ENCODE measurements at places on chromosomes 12 and 14.

GRCh38 chr14:77065851-77066577 lies 32.0 kb upstream of the CIPC start:
- DNase-seq, result no peak

- DNase-seq, result no peak
These were observed 91.9 kb downstream of the BICD1 start for GRCh38 chr12:32198555-32198954.

DNA sequence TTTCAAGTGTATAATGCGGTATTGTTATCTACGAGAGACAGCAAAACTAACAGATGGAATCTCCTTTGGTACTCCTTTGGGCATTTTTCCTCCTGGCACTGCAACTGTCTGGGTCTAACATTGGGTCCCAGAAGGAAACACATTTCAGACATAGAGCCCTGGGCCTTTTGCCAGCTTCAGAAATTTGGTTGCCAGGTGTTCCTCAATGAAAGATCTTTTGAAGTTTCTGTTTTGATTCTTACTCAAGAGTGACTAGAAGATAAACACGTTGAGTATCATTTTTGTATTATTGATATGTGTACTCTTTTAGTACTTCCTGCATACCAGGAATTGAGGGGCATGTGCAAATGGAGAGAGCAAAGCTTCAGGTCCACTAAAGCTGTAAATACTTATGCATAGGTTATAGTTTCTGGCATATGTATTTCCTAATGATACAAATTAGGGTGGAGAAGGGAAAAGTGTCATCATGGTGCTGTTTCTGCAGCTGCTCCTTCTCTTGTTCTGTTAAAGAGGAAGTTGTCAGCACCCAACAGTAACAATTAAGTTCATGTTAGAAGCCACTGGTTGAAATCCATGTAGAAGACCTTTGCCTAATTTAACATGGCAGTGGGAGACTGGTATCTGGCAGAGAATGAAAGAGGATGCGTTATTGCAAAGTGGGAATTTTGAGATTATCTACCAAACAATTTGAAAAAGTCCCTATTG lies 53.5 kb downstream of the SLC38A6 start:
- DNase-seq, result no peak

DNA sequence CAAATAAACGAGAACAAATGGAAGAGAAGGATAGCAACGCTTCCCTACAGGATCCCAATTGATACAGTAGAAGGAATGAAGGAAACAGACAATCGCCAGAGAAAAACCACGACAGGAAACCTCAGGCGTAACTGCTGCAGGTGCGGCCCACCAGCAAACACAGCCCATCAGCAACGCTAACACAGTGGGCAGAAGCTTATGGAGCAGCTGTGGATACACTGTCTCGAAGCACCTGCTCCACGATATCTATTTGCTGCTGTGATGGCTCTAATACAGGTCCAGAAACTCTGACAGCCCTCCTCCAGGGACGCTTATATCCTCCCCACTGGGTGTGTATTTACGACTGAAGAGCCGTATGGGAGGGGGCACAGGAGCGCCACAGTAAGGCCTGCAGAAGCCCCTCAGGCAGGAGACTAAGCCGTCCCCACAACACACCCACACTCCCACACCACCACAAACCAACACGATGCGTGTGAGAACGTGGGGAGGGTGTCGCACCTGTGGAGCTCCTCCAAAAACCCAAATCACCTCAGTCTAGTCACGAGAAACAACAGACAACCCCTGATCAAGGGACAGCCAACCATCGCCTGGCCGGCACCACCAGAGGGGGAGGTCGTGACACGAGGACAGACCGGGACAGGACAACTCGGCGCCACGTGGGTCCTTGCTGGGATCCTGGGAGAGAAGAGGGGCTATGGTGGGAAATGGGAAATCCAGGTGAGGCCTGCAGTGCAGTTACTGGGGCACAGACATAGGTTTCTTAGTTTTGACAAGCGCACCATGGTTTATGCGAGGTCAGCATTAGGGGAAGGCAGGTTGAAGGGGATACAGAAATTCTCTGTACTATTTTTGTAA lies 24.0 kb downstream of the POLE start:
- no peak for DNase-seq

DNA sequence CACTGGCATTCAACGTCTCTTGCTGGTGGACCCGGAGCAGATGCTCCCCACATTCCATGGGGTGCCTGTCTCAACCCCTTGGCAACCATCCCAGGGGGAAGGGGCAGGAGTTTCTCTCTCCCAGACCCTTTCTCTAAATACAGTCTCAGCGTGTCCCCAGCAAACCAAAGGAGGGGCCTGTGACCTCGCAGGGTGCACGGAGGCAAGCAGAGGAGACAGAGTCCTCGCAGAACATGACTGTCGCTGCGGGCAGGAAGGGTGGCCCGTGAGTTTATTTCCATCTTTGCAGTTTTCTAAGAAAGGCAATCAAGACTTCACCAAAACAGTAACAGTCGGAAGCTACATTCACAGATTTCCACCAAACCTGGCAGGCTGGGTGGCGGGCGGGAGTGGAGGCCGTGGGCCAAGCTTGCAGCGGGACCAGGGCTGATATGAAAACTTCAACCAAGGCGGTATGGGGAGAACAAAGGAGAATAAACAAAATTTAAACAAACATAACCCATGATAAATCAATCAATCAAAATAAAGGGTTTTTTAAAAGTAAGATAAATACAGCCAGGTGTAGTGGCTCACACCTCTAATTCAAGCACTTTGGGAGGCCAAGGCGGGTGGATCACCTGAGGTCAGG lies 18.6 kb downstream of the BRF1 start:
- no peak for DNase-seq

DNA sequence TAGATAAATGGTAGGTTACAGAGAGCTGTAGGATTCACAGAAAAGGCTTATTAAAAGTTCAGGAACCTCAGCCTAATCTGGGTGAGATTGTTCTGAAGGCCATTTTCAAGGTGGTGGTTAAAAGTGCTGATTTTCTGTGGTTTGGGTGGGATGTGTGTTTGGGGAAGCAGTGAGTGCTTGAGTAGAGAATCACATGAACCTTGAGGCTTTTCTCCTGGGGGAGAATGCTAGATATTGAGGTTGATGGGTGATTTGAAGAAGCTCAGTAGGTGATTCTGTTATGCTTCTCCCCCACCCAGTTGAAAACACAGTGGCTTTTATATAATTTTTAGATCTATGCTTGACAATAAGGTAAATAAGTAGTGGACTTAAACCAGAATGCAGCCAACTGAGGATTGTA lies 420.9 kb downstream of the PCNX1 start:
- DNase-seq, result no peak

- DNase-seq, result no peak
These were observed 21.0 kb downstream of the RPGRIP1 start for GRCh38 chr14:21300892-21301291.

DNA sequence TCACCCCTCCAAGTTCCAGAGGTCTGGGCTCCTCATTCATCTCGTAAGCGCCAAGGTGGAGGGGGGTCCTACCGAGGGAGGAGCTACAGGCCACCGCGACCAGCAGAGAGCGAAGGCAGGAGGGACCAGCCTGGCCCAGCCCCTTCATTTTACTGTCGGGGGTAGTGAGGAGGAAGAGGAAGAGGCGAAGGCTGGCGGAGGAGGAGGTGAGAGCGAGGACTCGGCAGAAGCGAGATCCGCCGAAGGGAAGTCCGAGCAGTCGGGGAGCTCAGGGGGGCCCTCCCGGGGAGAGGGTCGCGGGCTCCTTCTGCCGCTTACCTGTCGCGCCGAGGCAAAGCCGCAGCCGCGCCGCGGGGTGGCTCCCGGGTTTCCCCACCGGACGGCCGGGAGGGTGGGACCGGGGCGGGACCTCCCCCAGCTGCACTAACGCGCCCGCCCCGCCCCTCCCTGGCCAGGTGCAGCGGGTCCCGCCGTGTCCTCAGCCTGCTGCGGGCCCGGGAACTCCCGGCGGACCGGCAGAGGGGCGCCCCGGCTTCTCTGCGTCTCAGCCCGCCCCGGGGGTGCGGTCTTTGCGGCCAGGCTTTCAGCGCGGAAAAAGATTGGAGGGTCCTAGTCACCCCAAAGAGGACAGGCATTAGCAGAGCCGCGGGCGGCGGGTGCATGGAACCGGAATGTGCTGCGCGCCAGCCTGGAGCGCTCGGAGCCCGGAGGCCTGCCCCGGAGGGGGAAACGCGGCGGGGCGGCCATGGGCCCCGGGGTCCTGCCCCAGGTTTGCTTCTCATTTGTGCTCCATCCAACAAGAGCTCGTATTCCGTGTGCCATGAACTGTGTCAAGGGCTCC lies at the start of gene GALNT6:
TSS of gene GALNT6 (minus strand) at position 124 of the 841 bp plus-strand sequence. CDS start 11,625 bp downstream, outside the sequence.
- DNase-seq, result peak; percentile 67

DNA sequence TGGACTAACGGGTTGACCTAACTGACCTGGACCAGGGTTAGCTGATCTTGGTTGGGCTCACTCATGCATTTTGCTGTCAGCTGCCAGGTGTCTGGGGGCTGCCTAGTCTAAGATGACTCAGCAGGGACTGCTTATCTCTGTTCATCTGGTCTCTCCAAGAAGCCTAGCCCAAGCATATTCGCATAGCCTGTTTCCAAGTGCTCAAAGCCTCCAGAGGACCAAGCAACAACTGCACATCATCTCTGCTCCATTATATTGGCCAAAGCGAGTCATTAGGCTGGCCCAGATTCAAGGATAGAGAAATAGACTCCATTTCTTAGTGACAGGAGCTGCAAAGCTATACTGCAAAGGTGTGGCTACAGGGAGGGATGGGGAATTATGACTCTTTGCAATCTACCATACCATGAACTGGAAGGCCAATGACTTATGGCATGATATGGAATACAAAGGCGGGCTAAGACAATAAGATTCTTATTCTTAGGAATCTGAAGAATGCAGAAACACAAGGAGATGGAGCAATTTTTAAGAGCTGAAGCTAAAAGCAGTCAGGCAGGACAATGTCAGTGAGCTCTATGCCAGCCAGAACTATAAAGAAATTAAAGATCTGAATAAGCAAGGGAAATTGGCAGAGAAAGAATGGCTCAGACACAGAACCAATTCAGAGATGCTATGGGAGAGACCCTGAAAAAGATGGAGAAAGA lies 194.6 kb upstream of the FSCB start:
- no peak for DNase-seq

GRCh38 chr14:21382095-21382494 lies 1.7 kb downstream of the SUPT16H start:
- no peak for DNase-seq

DNA sequence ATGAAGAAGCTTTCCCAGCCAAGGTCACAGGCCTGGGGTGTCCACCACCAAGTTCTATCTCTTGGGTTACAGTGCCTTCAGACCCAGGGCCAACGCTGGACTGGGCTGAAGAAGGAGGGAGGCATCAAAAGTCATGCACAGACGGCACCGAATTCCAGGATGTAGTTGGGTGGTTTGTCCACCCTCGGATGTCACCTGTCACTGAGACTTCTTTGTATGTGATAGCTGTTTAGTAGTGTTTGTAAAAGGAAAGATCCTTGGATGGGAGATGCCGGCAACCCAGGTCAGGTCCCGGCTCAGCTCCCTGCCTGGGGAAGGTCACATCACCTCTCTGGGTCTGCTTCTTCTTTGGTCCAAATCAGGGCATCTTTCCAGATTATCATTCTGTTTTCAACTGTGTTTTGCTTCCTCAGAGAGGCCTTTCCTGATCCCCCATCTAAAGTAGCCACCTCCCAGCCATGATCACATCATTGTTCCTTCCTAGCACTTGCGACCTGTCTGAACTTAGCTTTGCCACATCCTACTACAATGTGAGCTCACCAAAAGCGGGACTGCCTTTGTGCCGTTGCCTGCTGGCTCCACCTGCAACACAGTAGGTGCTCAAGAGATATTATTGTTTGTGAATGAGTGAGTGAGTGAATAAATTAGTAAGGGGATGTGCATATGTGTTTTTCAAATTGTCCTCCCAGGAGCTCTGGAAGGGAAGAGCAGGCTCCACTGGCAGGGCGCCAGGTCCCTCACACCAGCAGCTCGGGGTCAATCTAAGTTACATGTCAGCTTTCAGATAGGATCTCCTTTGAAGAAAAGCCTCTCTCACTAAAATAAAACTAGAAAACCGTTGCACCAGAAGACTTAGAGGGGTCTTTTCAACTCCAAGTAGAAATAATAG lies 2.1 kb downstream of the TSPAN11 start:
- DNase-seq, result no peak

DNA sequence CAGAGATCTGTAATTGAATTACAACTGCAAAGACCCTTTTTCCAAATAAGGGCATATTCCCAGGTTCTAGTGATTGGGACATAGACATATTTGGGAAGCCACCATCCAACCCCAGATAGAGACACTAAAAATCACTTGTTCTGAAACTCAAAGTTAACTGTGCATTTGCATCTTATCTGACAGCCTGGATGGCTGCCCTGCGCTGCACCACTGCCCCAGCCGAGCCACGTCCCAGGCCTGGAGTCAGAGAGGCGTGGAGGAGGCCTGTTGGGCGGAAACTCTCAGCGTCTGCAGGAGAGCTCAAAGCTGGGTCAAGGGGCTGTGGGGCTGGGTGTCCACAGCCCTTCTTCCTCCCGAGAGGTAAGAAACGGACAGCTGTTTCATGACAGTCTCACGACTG lies 124.4 kb downstream of the RIMBP2 start:
- DNase-seq, result no peak

- no peak for DNase-seq
These were observed 24.3 kb downstream of the UBR7 start for GRCh38 chr14:93231129-93231979.

DNA sequence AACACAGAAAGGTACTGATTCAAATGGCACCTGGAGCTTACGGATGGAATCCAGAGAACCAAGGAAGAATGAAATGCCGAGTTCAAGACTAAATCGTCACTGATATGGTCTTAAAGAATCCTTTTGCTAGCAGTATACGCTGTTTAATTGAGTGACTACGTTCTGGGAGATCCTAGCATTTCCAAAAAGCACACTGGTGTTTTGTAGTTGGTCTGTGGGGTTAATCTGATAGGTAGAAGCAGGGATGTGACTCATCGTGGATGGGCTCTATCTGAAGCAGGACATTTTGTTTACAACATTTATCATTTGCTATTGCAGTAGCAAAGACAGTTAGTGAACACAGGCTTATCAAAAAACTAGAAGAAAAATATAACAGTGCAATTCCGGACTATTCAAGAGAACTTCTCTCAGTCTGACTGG lies 169.2 kb upstream of the HMGA2 start:
- DNase-seq, result no peak

- peak; percentile 20 for DNase-seq
These were observed 110.7 kb downstream of the NCOR2 start for GRCh38 chr12:124456652-124457152.

DNA sequence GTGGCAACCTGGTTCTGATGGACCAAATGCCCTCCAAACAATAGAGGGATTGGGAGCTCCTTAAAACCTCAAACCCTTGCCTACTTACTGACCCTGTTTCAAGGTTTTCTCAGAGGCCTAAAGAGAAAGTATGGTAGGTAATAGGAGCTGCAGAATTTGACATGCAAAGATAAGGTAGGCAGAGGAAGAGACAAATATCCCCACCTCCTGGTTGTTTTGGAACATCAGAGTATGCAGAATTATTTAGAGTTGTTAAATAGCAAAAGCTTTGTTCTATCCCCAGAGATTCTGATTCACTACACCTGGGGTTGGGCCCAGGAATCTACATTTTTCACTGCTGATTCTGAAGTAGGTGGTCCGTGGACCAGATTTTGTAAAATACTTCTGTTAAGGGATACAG lies 421.2 kb downstream of the SOX5 start:
- DNase-seq, result no peak

Measured in activated T-helper 1 cell treated with anti-CD3 and anti-CD28 coated beads, Interleukin-2, amount 50 U/mL, for 16 hours (primary cell).